Cerebellum (tissue), 4 donors: ENCODE measurements at places on chromosomes 5 and 9.

- no peak for DNase-seq
Observed at GRCh38 chr9:124259158-124259808, 1.5 kb downstream of the NEK6 start.

DNA sequence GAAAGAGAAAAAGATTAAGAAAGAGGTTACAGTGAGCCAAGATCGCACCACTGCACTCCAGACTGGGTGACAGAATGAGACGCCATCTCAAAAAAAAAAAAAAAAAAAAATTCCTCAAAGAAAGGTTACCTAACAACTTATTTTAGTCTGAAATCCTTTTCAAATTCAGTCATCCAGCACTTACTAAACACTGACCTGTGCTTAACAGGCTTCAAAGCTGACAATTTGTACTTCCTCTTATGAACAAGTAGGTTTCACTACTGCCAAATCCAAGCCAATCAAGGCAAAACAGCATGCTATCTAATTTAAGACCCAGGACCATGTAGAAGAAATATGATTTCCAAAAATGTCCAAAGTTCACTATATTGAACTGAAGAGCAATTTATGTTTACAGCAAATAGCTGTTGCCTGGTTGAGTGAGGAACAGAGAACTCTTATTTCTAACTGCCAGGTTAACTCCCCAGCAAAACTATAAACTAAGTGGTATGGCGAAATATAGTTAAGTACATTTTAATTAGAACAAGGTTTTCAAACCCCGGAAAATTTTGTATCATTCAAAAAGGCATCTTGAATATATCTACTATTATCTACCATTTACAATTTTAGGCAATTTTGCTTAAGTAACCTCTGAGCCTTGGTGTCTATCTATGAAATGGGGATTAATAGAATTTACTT is 13.4 kb downstream of the PWWP2A start:
- no peak for DNase-seq

DNA sequence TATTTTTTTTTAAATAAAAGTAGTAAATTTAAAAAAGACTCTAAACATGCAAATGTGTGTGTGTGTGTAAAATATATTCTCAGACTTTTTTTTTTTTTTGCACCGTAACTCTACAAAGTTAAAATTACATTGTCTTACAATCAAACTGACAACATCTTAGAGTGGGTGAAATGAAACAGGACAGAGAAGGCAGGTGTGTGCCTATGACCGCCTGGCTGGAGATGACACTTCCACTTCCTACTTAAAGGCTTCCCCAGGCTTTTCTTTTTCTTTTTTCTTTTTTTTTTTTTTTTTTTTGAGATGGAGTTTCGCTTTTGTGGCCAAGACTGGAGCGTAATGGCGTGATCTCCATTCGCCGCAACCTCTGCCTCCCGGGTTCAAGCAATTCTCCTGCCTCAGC is 2.7 kb upstream of the AK1 start:
- DNase-seq: no peak

DNA sequence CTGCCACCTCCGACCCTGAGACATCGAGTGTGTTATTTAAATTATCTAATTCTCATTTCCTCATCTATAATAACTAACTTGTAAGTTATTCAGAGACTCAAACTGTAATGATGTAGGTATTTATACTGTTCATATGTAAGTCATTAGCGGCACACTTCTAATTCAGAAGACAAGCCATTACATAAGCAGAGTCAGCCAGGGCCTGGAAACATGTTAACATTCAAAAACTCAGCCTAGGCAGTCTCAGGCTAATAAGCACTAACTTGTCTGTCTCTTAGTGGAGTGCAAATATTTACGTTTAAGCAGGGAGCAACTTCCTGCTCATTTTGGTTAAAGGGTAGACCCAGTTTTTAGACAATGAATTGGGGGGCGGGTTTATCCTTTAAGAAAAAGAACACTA is 598.4 kb downstream of the ACTL7B start:
- no peak for DNase-seq
